ENCODE measurements at places on chromosomes 13 and 19.

DNA sequence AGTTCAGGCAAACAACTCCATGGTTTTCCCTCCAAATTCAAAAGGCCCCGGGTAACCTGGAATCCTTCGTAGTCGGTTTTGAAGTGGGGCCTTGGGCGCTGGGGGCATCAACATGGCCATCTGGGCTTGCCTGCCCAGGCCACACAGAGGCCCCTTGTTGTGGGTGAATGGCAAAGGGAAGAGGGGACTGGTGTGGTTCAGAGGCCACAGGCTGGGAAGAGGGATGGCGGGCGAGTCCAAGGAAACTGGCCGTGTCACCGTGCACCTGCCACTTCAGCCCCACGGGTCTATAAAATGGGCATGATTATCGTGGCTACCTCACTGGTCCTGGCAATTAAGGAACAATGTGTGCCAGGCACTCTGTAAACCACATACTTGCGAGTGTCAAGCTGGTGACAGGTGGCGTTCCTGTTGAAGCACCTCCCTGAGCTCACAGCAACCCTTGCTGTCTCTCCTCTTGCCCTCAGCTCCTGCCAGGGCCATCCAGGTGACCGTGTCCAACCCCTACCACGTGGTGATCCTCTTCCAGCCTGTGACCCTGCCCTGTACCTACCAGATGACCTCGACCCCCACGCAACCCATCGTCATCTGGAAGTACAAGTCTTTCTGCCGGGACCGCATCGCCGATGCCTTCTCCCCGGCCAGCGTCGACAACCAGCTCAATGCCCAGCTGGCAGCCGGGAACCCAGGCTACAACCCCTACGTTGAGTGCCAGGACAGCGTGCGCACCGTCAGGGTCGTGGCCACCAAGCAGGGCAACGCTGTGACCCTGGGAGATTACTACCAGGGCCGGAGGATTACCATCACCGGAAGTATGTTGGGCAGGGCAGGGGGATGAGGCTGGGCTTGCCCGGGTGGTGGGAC lies 1.3 kb downstream of the LSR start:
- DNase-seq, result no peak

- no peak for DNase-seq
Measured at GRCh38 chr19:44539991-44540390, 10.5 kb upstream of the CEACAM20 start.

- no peak for DNase-seq
Measured at GRCh38 chr13:107770541-107770940, 444.8 kb downstream of the LIG4 start.

DNA sequence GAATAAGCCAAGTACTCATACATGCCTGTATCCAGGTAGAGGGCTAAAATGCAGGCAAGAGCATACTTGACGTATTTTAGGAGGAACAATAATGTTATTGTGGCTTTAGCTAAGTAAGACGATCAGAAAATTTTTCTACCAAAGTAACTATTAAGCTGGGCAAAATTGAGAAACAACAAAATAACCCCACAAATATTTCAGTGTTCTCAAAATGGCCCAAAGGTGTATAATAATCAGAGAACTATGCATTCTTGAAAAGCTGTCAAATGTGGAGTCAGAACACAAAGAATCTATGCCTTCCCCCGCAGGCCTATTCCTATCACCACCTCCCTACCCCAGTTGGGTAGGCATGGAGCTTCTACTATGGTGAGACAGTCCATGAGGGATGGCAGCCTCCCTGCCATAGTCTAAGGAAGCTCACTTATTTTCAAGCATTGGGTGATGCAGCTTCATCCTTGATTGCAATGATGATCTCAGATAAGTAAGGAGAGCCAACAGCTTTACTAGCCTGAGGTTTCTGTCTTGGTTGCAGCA lies 1132.5 kb upstream of the SPRY2 start:
- no peak for DNase-seq

GRCh38 chr19:55355213-55355821 lies 798 bp upstream of the COX6B2 start:
- DNase-seq, result no peak

DNA sequence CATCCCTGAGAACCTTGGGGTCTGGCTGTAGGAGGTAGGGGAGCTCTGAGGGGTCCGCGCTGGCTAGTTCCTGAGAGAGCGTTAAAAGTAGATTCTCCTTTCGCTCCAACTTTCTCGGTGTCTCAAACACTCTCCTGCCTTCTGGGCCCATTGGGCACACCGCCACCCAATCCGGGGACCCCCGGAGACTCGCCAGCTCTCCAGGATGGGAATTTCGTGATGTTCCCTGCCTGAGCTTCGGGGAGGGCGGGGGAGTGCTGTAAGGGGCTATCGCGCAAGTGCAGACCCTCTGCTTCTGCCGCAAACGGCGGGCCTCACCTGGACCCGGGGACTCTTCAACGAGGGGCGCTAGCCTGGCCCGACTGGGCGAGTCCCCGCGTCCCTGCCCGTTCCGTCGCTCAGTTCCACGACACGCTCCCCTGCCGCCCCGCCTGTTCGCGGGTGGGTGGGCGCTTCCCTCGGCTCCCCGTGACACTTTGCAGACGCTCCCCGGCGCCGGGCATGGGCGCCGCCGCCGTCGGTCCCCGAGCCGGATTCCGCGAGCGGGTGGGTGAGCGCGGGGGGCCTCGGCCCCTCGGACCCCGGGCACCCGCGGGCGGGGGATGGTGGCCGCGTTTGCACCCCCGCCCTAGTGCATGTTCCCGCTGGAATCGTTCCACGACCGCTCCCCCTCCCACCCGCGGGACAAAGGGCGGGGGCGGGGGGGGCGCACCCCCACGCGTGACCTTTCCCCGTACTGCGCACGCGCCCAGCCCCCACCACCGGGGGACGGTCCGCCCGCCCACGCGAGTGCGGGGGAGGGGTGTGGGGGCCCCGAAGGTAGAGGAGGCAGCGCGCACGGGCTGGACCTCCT lies at the start of gene CCDC106:
Gene CCDC106, plus strand, starts transcription at position 481 of the 853 bp plus-strand sequence. CDS start 835 bp downstream, outside the sequence.
- peak; percentile 47 for DNase-seq

DNA sequence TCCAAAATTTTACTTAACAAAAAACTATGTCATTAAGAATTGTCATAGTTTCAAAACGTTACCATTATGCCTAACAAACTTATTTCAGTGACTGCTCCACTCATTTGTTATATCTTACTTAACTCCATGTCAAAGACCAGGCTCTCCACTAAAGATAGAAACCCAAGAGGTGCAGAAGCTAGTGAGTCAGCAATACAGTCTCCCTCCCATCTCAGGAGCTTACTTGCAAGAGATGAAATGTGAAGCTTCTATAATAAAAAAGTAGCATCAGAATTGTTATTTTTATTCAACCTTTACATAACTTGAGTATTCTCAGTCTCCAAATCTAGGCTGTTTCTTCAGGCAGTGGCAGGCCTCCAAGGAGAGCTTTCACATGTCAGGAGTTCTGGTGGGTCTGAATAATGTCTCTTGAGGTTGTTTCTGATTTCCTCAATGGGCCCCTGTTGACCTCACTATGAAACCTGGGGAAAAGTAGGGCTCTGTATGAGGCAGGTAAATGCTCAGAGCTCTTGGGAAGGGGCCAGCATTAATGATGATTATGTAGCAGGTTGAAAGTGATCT lies 242.0 kb downstream of the NDFIP2 start:
- no peak for DNase-seq

- no peak for DNase-seq
Measured at GRCh38 chr19:38183251-38183897, 40.6 kb downstream of the DPF1 start.

- no peak for DNase-seq
Measured at GRCh38 chr19:5947435-5947834, 30.5 kb downstream of the RANBP3 start.

DNA sequence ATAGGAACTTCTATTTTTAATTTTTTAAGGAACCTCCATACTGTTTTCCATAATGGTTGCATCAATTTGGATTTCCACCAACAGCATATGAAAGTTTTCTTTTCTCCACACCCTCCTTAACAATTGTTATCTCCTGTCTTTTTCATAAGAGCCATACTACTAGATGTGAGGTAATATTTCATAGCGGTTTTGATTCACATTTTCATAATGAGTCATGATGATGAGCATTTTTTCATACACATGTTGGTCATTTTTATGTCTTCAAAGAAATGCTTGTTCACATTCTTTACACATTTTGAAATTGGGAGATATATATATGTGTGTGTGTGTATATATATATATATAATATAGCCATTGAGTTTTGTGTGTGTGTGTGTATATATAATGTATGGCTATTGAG lies 420.3 kb upstream of the PCDH9 start:
- no peak for DNase-seq

DNA sequence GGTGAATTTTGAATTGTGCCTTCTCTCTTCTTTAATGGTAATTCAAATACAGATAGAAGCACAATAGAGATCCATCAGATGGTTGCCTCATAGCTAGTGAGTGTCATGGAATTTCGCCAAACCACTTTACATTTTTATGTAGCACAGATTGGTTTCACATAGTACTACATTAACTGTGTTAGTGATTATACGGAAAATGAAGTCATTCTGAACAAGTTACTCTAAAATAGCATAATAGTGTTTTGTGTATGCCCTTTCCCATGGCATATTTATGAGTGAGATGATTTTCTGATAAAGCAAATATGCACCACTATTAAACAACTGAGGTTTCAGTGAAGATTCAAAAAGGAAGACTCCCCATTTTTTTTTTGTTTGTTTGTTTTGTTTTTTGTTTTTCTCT lies 1623.5 kb downstream of the PCDH9 start:
- no peak for DNase-seq

- no peak for DNase-seq
Measured at GRCh38 chr13:35703061-35703460, 226.6 kb upstream of the MAB21L1 start.

GRCh38 chr13:99071211-99071610 lies 93.3 kb upstream of the DOCK9 start:
- no peak for DNase-seq

DNA sequence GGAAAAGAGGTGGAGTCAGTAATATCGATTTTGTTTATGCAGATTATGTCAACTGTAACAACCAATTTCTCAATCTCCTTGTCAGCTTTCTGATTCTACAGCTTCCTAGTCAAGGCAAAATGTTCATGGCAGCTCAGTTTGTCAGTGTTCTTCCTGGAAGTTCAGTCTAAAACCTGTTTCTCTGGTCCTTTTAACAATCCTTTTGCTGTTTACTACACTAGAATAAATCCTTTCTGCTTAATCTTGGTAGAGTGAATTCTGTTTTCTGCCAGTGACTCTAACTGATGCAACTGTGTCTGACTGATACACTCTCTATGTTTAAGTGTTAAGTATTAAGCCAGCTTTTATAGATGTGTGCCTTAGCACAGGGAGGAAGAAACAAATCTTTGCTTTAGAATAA lies 516.9 kb upstream of the KLF12 start:
- no peak for DNase-seq

GRCh38 chr19:33461256-33462111 lies 60.1 kb downstream of the PEPD start:
- DNase-seq, result no peak

DNA sequence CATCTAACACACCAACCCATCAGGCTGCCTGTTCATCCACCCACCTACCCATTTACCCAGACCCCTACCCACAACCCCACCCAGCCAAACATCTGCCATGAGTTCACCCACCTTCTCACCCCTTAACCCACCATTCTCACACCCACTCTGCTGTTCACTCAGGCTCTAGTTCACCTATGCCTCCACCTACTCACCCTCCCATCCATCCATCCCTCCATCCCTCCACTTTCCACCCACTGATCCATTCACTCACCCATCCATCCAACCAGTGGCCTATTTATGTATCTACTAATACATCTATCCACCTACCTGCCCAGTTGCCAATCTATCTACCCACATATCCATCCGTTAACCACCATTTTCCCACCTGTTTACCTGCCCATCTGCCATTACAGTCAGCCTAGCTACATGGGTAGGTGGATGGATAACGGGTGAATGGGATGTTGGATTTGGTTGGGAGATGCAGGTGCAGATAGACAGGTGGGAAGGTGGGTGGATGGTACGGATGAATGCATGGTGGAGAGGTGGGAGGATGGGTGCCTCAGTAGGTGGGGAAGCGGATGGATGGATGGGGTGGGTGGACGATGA lies 5.3 kb downstream of the MYBPC2 start:
- no peak for DNase-seq

- DNase-seq, result no peak
Measured at GRCh38 chr13:75960538-75960994, 324.4 kb downstream of the LMO7 start.

GRCh38 chr19:4229179-4229931 lies at the start of gene EBI3:
EBI3 (plus strand) TSS chr19:4229523; CDS start chr19:4229551, 28 bp downstream.
- peak; percentile 21 for DNase-seq

DNA sequence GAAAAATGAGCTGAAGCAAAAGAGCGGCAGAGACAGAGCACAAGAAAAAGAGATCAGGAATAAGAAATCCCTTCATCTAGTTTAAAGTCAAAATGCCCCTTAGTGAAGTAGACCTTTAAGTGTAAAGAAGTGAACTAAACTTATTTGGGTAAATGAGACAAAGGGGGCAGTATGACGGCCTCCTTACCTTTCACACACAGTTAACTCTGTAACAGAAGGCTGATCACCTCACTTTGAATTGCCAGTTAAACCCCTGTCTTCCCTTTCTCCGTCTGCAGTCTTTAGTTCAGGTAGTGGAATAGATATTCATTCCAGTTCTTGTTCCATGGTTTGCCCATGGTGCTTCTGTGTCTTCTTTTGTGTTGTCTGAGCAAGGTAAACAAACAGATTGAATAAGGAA lies 1029.8 kb downstream of the DIAPH3 start:
- no peak for DNase-seq

- no peak for DNase-seq
Measured at GRCh38 chr19:42038666-42039065, 31.3 kb downstream of the GRIK5 start.

GRCh38 chr19:5804516-5805461 lies at the start of gene NRTN:
NRTN (plus strand) TSS chr19:5805067; CDS start chr19:5824166, 19,099 bp downstream.
- DNase-seq, result peak; percentile 58

Data from CD4-positive, alpha-beta T cell treated with Interleukin-10 for 1 hour (primary cell).